Activated CD4-positive, CD25-positive, alpha-beta regulatory T cell treated with anti-CD3 and anti-CD28 coated beads, Interleukin-2, amount 50 U/mL, for 24 hours (primary cell): ENCODE measurements at places on chromosomes 5 and 9.

GRCh38 chr5:67249590-67249895 lies 52.9 kb upstream of the CD180 start:
- no peak for ATAC-seq

DNA sequence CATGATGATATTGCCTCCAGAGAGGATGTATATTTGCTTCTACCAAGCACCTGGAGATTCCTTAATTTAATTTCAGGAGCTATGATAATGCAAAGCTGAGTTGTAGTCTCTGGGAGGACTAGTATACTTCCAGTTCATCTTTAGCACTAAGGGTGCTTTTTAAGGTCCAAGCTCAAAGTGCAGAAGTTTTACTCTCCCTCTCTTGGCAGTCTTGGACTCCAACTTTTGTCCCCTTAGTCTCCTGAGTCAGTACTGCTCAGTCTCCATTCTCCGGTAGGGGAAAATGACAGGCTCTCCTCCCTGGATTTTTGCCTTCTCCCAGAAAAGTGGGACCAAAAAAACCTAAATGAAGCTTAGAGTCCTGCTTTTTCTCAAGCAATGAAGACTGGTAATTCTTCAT lies 8.3 kb downstream of the SMIM3 start:
- ATAC-seq = no peak

- no peak for ATAC-seq
Observed at GRCh38 chr5:66757219-66757833, 161.1 kb downstream of the MAST4 start.

GRCh38 chr9:74205056-74205455 lies 292.1 kb upstream of the RORB start:
- ATAC-seq = no peak

DNA sequence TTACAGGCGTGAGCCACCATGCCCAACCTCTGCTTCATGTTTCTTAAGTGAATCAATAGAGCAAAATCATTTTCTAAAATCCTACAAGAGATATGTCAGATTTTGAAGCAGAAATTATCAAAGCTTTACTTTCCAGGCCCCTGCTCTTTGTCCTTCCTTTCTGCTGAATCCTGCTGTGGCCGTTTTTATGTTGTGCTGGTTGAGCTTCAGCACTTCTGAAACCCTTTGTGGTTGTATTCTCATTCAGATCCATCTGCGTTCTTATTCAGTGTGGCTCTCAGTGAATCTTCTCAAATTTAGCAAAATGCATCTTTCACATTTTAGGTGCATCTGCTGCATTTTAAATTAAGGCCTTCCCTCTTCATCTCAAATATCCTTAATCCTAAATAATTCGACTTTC lies 26.0 kb downstream of the JMY start:
- no peak for ATAC-seq

DNA sequence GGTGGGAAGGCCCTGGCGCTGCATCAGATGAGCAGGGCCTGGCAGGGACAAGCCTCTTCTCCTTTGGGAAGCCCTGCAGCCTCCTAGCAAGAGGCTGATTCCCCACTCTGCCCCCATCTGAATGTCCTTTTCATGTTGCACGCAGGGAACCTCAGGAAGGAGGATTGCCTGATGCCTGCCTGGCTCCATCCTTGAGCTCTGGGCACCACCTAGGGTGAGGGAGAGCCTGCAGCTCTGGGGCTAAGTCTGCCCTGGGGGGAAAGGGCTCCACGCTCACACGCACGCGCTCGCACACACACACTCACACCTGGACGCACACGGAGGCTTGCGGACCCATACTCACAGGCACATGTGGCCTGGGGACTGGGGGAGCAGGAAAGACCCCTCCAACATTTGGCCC lies 86.6 kb downstream of the LMX1B start:
- ATAC-seq = no peak

DNA sequence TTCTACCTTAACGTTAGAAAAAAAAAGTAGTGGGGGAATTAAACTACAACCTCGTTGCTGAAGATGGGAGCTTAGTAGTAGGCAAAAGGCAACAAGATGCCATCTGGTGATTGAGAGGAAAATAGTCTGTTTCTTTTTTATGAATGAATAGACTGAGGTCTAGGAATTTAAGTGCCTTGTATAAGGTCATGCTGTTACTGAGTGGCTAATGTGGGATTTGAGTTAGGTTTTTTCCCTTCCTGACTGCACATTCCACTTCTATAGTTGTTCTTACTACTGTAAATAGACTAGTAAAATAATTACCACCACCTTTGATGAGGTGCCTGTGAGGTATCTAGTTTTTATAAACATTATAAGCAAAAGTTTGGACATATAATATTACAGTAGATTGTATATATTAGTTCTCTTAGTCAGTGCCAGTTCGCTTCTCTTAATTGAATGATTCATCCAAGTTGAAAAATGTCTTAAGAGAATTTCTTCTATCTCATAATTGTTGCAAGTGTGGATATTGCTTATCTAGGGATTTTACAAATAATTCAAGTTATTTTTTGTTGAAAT lies 19.1 kb downstream of the FSD1L start:
- no peak for ATAC-seq
